ENCODE measurements at places on chromosomes 1 and 21.
A peak's percentile ranks its signal among the peaks of the same experiment; 100 is the strongest.

- DNase-seq: no peak
Observed at GRCh38 chr1:206872139-206872538, 6.7 kb downstream of the IL20 start.

DNA sequence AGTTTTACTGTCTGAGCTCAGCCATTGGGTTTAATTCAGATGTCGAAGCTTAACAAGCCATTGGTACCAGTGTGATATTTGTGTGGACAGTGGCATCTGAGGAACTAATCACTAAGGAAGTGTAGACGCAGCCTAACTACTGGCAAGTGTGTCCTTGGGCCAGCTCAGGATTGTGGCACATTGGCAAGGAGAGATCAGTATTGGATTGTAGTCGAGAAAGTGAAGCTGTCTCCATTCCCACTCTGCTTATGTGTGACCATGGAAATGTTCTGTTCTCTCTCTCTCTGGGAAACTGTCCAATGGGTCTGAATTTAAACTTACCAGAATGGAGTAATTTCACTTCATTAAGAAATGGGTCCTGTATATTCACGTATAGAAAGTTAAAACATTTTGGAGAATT, 112.2 kb downstream of the ITSN1 start:
- DNase-seq: no peak

DNA sequence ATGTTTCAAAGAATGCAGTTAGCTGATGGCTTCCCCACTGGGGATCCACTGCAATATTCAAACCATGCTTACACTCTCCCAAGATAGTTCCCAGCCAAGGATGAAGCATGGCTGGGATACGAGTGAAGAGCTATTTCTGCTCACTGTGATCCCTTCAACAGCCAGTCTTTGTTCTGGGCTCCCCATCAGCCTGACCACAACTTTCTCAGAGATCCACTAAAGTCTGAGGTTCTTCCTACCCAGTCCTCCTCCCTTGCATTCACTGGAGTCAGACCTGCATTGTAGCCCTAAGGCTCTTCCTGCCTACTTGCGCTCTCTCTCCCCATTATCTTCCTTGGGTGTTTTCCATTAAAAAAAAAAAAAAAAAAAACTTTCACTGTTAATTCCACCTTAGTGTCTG, 101.4 kb downstream of the TTLL7 start:
- no peak for DNase-seq

DNA sequence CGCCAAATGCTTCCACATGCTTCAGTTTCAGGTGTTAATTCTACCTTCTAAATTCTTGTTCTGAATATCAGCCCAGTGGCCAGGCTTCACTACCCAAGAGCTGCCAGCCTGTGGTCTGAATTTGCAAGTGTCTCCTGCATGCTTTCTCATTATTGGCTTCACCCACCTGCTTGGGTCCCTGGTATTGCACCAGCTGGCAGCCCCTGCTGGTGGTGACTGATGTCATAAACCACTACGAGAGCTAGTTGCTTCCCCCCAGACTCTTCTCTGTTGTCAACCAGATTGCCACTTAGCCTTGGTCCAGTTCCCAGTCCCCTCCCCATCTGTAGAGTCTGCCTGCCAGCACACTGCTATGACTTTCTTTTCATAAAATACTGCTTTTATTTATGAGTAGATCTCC, 197.7 kb upstream of the DUSP10 start:
- DNase-seq: no peak

GRCh38 chr21:43895196-43895595, 30.2 kb downstream of the AGPAT3 start:
- no peak for DNase-seq

- DNase-seq: no peak
Observed at GRCh38 chr1:14498839-14499238, 99.6 kb upstream of the KAZN start.

GRCh38 chr1:14113271-14113670, 413.3 kb downstream of the PRDM2 start:
- no peak for DNase-seq

GRCh38 chr21:45554477-45555175, 12.4 kb upstream of the SLC19A1 start:
- no peak for DNase-seq

GRCh38 chr1:203858055-203858454, 3.3 kb upstream of the SNRPE start:
- no peak for DNase-seq

- DNase-seq: peak; percentile 87
Observed at GRCh38 chr1:228276174-228276831, 68.5 kb downstream of the OBSCN start.

DNA sequence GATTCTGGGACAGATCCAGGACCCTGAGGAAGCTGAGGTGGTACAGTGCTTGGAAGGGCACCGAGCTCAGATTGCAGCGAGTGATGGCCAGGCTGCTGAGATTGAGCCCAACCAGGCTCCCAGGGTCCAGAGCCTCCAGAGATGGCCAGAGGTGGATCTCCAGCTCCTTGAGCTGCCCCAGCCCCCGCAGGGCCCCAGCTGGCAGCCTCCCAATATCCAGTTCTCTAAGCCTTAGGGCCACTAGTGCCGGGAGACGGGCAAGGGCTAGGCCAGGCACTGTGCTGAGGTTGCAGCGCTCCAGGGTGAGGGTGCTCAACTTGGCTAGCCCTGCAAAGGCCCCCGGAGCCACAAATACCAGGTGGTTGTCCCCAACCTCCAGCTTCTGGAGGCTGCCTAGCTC, 3.4 kb downstream of the LINGO4 start:
- DNase-seq: no peak

GRCh38 chr1:56825436-56825835, 6.2 kb upstream of the FYB2 start:
- no peak for DNase-seq

DNA sequence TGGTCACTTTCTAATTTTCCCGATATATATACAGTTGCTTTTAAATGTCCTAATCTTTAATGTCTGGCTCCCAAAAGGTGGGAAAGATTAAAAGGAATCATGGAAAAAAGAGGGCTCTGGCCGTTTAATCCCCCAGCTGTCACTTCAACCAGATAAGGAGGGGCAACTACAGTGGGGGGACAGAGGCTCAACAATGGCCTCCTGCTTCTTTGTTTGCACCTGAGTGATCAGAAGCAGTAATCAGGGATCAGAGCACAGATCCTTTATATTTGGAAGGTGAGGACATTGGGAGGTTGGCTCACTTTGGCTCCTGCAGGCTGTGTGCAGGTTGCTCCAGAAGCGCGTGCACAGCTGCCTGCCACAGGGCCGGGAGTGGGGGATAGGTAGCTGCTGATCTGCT, 212.8 kb downstream of the FMN2 start:
- no peak for DNase-seq

- no peak for DNase-seq
Observed at GRCh38 chr1:219090607-219091006, 83.1 kb upstream of the LYPLAL1 start.

All from vagina (tissue), 2 donors.